ENCODE measurements at places on chromosomes 1 and 21.

DNA sequence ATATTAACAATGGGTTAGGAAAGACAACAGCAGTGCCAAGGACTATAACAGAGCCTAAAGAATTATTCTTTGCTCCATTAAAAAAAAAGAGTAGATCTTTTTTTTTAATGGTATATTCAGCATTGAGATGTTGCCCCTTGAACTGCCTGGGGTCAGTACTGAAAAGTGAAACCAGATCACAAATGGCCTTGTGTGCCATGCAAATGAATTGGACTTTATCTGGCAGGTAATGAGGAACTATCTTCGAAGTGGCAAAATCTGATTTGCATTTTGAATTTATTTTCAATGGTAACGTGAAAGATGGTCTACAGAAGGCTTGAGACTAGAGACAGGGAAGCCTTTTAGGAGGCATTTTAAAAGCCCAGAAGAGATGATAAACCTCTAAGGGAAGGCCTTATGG, 21.4 kb upstream of the PKN2 start:
- DNase-seq = no peak

- DNase-seq = no peak
These were observed 13.2 kb downstream of the CAPN9 start for GRCh38 chr1:230760360-230760827.

DNA sequence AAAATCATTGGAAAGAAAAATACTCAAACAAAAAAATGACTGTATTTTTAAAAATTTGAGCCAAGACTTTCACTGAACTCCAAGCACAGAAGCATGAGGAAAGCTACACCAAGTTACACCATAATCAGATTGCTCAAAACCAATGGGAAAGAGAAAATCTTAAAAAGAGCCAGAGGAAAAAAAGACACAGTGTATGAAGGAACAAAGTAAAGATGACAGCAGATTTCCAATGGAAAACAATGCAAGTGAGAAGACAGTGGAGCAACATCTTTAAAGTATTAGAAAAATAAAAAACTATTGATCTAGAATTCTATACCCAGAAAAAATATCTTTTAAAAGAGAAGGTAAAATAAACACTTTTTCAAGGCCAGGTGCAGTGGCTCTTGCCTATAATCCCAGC, 147.8 kb upstream of the ZBTB40 start:
- no peak for DNase-seq

- DNase-seq = no peak
These were observed 19.8 kb upstream of the C1orf21 start for GRCh38 chr1:184366997-184367396.

DNA sequence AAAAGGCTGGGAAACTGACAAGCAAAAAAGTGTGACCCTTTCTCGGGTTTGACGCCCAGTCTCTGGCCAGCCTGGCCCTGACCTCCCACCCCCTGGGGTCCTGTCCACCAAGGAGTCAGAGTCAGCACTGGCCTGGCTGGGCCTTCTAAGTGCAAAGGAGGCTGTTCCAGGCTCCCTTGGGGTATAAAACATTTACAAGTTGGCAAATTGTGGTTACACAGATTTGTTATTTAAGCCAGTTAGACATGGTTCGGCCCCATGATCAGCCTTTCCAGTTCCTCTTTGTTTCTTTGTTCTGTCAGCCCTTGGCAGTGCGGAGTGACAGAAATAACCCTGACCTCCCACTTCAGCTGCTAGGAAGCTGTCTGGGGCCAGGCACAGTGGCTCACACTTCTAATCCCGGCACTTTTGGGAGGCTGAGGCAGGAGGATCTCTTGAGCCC, 161.6 kb upstream of the RAB4A start:
- DNase-seq = no peak

DNA sequence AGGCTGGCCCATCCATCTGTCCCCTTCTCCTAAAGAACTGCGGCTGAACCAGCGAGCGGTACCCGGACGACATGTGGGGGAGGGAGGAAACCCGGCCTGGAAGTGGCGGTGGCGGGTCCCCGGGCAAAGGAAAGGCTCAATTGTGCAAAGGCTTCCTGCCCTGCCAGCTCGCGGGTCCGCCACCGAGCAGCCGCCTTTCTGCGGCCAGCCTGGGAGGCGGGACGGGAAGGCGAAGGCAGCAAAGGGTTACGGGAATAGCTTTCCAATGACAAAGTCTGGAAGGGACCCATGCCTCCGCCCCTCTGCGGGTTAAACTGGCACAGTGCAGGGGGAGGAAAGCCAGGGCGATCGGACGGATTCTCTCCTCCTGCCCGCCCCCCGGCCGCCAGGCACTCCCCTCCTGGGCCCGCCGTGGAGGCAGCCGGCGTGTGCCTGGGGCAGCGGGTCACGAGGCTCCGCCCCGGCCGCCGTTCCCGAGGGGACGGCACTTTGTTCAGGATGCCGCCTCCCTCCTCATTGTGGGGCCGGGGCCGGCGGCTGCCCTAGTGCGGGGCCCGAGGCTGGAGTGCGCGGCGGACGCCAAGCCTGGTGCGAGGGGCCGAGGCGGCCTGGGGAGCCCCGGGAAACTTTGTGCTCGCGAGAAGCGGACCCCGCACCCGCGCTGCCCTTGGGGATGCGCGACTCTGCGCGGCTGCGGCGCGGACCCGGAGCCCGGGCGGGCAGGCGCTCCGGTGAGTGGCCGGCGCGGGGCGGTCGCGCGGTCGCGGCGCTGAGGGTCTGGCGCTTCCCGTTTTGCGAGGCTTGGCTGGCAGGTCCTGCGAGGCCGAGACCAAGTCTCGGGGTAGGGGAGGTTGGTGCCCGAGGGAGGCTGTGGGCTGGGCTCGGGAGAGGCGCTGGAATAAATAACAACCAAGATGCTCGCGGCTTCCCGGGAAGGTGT, at the start of gene NAV1:
NAV1 (plus strand) TSS at position 516 of the 940 bp plus-strand sequence. CDS start 83,758 bp downstream, outside the sequence.
- peak; percentile 79 for DNase-seq

DNA sequence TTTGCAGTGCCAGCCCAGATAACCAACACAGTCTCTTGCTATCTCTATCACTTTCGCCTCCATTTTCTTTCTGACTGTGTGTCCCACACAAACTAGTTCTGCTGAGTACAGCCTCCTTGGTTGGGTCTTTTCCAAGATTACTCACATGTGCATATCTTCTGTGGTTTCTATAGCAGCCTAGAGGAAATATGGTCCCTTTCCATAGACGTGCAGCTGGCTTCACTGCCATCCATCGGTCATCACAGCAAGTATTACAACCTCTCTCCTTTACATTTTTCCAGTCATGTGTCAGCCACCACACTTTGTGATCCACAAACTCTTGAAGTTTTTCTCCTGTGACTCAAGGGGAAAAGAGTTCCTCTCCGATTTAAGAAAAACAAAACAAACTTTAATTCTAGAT, 893.4 kb upstream of the ADGRL4 start:
- DNase-seq = no peak

- DNase-seq = no peak
These were observed 59.8 kb downstream of the ADCY10 start for GRCh38 chr1:167854184-167854583.

GRCh38 chr21:35086357-35086756, 37.3 kb upstream of the RUNX1 start:
- no peak for DNase-seq

DNA sequence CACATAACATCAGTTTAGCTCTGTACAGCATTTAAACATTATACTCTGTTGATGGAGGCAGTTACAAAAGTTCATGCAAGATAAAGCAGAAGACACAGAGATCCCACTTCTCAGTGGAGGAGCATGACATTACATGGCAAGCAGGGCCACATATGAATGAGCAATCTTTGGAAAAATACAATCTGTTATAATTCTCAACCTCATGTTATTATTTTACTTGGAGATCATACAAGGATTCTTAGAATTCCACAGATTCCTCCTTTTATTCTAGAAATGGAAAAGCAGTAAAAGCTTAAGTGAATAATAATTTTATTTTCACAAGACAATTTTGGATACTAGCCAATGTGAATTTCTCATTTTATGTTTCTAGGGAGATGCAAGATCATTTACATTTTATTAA, 66.6 kb downstream of the IFI44 start:
- DNase-seq = no peak

DNA sequence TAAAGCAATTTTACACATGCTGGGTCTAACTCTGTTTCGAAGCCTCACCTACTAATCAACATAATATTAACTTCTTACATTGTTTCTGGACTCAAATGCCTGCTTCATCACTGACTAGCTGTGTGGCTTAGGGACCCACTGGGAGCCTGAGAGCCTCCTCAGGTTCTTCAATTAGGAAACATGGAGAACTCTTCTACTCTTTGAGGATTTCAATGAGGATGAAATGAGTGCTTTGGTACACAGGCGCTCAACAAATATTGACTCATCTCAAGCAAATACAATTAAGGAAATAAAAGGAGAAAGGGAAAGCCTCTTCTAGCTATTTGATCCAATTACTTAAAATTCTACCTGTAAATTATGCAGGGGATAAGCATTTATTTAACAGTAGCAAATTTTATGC, 84.4 kb upstream of the JAK1 start:
- DNase-seq = no peak

- DNase-seq = no peak
These were observed 11.8 kb downstream of the PATJ start for GRCh38 chr1:61753998-61754508.

GRCh38 chr21:28779914-28780313, 212.8 kb downstream of the LTN1 start:
- DNase-seq = no peak

DNA sequence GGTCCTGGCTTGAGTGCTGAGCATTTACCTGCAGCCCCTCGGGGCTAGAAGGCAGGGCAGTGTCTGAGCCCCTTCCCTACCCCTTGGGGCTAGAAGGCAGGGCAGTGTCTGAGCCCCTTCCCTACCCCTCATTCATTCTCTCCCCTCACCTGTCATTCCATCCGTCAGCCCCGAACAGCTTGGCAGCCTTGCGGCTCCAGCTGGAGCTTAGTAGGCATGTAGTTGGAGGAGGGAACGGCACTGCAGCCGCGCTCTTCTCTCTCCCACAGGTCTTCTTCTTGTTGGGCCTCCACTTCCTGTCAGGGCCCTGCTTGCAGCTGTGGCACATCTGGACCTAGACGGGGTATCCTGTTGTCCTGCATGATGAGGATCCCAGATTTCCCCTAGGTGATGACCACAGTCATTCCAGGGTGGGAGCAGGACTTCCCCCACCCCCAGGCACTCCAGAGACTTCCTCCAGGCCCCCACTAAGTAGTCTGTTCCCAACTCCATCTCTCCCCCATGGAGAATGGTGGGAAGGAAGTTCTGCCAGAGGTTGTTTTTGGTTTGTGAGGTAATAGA, 22.2 kb downstream of the MAPKAPK2 start:
- no peak for DNase-seq

GRCh38 chr1:167401260-167401873, 117.0 kb downstream of the CD247 start:
- peak; percentile 35 for DNase-seq

- no peak for DNase-seq
These were observed 76.0 kb downstream of the DDR2 start for GRCh38 chr1:162708286-162708685.

DNA sequence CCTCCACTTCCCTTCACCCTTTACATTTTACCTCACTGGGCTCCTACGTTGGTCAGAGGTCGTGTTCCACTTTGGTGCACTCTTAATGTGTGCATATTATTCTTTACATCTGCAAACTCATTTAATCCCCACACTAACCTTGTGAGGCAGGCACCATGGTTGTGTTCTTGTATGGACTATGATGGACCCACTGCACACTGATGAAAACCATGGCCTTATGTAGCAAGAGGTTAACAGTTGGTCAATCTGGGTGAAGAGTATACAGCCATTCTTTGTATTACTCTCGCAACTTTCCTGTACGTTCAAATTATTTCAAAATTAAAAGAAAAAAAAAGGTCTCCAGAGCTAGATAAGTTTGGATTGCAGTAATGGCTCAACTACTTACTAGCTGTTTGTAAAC, 78.5 kb downstream of the RUNX1 start:
- no peak for DNase-seq

DNA sequence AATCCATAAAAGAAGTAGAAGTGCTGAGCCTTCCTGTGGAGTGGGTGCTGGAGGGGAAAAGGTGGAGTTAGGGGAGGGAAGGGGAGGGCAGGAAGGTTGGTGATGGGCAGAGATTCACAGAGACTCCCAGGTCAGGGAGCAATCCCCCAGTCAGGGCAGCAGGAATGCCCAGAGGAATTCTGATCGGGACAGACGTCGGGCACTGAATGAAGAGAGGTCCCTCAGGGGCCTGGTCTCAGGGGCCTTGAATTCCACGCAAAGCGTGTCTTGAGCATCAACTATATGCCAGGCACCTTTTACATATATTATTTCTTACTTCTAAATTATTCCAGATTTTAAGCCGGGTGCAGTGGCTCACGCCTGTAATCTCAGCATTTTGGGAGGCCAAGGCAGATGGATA, 7.2 kb upstream of the PADI1 start:
- no peak for DNase-seq

DNA sequence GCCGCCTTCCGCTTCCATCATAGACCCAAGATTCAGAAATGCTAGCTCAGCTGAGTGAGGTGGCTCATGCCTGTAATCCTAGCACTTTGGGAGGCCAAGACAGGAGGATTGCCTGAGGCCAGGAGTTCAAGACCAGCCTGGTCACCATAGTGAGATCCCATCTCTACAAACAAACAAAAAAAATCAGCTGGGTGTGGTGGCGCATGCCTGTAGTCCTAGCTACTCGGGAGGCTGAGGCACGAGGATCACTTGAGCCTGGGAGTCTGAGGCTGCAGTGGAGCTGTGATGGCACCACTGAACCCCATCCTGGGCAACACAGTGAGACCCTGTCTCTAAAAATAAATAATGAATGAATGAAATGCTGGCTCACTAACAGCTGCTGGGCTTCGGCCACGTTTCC, 39.7 kb downstream of the TOMM20 start:
- no peak for DNase-seq

DNA sequence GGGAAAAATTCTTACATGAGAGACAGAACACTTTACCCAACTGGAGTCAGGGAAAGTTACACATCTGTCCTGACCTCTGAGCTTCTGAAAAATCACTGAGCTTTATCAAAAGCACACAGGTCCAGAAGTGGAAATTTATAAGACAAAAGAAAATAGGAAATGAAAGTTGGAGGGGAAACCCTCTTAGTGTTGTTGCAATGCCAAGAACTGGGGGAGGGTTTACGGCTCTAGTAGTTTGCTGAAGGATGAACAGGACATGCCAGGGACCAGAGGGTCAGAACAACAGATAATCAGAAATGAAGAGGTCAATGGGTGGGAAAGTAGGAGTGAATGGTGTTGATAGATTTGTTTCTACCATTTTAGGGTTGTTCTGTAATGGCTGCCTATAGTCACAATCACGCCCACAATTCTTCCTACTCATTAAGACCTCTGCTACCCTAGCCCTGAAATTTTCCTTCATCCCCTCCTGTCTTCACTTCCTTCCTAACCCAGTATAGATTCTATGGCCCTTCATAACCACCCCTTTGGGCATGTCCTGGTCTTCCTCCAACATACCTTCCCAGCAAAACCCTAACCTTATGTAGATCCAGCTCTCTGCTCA, 30.3 kb upstream of the FMOD start:
- no peak for DNase-seq
